Putamen (tissue), 1 donor: ENCODE measurements at places on chromosomes 7 and 10.

GRCh38 chr7:128679920-128680319, 7.8 kb downstream of the GARIN1A start:
- DNase-seq = no peak

GRCh38 chr7:128447941-128448564, 7.6 kb upstream of the HILPDA start:
- no peak for DNase-seq

DNA sequence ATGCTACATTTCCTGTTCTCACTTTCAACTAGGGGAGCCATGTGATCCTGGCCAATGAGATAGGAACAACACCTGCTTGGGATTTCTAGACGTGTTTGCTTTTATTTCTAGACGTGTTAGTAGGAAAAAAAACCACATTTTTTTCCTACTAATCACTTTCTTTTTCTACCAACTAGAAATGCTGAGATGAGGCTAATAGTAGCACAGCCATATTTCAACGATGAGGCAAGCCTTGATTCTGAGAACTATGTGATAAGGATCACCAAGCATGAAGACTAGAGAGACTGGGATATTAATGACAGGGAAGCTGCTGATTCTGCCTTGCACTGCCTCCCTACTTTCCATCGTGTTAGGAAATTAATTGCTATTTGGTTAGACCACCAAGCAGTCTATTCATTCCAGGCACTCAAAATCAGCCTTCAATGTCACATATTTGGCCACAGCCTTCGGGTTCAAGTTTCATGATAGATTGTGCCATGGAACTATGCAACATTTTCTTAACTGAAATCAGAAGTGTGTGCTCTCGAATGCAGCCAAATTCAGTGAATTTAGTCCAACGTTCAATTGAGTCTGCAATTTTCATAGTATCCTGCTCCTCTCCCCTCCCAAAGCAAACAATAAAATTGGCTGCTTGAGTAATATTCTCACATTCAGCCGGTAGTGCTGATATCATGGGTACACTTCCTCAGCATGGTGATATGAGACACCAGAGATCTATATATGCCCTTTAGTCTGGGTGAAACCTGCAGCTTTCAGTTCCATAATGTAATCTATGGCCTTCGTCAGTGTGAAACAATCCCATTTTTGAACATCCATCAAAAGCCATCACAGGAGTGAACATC, 98.1 kb downstream of the GPR37 start:
- no peak for DNase-seq

DNA sequence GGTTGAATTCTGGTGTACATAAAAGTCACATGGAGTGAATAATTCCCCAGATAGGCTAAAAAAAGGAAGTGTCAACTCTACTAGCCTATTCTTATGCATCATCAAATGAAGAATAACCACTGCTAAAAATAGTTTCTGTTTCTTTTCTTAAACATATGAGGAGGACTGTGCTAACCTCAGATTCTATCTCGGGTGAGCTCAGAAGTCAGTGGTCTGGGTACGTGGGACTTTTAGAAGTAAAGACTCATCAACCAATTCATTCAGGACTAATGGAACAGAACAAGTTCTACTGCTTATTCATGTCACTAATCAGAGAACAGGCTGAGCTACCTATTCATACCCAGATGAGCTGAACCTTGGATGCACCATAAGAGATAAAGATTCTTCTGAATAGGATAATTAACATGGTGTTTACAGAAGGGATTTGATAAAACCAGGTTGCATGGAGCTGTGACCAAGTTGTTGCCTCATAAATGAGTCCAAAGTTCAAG, 9.5 kb upstream of the ASAH2 start:
- no peak for DNase-seq

DNA sequence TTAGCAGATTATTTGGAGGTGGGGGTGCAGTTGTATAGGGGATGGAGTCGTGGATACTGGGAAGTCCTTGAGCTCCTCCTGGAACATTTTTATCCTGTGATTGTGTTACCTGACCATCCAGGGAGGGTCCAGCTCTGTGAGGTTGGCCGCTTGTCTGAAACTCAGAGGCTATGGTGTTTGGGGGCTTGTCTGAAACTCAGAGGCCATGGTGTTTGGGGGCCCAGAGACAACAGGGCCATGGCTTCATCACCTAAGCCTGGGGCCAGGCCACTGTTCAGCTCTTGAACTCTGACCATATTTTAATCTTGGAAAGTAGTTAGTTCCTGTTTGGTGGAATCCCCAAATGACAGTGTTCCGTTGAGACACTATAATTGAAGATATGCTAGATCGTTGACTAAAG, 66.1 kb downstream of the TRRAP start:
- no peak for DNase-seq

GRCh38 chr7:17307969-17308648, 9.7 kb downstream of the AHR start:
- no peak for DNase-seq

- DNase-seq = no peak
Measured at GRCh38 chr7:73623798-73624668, at the start of gene MLXIPL. Gene MLXIPL, minus strand, starts transcription at chr7:73624522. Its CDS starts 30 bp downstream, at chr7:73624492.

DNA sequence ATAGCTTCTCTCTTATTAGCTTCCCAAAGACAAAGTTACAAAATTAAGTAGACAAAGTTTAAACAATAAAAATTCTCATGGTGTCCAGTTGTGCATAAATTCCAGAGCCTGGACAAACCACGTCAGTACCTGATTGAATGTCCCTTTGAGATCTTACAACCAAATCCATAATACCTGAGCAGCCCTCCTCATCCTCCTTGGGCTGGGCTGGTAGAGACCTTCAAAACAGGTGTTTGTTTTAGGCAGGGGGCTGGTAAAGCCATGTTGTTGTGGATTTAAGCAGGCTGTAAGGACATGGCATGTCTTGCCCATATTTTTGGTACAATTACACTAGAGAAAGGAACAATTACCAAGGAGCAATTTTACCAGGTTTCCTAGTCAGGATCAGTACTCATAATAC, 2.1 kb downstream of the IFIT5 start:
- no peak for DNase-seq

DNA sequence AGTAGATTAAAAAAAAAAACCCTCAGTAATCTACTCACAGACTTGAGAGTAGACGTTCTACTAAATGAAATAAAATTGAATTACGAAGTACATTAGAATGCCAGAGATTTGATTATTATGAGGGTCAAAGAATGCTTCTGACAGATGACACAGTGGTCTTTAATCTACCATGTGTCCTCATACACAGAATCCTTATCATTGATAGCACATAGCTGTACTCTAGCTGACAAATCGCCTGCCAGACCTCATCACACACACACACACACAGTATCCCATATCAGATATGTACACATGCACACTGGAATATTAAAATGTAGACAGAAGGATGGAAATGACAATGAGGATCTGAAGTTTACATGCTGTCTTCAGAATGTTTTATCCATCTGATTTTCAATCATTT, 104.6 kb downstream of the SORCS1 start:
- DNase-seq = no peak

DNA sequence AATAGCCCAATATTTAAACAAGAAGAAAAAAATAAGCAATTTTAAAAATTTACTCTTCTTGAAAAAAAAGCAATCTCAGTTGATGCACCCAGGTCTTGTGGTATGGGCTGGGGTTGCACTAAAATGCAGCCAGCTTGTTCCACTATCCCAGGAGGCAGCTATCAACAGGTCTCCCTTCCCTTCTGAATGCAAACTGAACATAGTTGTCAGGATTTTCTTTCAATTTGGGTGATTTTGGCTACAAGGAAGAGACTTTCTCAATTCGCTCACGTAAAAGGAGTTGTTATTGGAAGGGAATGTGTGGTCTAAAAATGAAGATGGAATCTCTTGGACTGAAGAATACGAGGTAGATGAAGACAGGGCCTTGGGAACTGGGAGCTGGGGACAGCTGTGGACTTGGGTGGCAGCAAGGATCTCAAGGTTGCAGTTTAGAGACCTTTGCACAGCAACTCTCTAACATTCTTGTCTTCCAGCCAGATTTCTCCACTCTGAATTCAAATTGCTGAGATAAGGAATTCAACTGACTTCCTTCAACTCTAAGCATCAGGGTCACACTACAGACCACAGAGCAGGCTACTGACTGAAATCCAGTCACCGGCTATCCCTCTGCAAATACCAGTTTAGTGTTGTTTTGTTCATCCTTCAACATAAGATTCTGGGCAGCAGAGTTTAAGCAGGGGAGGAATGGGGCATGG, 3.1 kb upstream of the TMEM26 start:
- DNase-seq = no peak

- no peak for DNase-seq
Measured at GRCh38 chr7:92766461-92767003, 69.8 kb downstream of the CDK6 start.

DNA sequence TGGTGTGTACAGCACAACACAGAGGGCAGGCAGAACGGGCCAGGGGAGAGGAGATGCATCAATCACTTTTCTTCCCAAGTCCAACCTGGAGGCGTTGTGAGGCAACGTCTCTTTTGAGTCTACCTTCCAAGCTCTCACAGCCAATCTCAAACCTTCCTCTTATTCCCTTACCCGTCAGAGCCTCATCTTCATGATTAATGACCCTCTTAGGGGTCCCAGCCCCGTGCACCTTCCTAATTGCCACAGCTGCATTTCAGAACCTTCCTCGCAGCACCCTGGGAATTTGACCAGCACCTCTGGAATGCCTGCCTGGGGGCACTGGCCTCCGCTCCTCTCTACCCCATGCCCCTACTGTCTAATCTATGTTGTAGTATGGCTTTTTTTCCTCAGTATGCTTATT, 169.3 kb upstream of the PRR15 start:
- DNase-seq = no peak

GRCh38 chr10:131899695-131900349, 986 bp upstream of the PPP2R2D start:
- DNase-seq = no peak

DNA sequence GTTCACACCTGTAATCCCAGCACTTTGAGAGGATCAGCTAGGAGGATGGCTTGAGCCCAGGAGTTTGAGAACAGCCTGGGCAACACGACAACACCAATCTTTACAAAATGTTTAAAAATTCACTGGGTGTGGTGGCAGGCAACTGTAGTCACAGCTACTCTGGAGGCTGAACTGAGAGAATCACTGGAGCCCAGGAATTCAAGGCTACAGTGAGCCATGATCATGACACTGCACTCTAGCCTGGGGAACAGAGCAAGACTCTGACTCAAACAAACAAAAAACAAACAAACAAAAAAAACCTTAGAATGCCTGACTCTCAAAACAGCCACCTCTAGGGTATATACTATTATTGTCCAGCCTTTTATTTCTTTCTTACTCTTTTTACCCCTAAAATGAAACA, 56.5 kb upstream of the PAPSS2 start:
- no peak for DNase-seq

- DNase-seq = no peak
Measured at GRCh38 chr7:105887569-105888189, 11.3 kb upstream of the ATXN7L1 start.
